ENCODE measurements at places on chromosomes 5 and 9.

GRCh38 chr9:91253488-91253887 lies 108.2 kb downstream of the AUH start:
- no peak for DNase-seq

DNA sequence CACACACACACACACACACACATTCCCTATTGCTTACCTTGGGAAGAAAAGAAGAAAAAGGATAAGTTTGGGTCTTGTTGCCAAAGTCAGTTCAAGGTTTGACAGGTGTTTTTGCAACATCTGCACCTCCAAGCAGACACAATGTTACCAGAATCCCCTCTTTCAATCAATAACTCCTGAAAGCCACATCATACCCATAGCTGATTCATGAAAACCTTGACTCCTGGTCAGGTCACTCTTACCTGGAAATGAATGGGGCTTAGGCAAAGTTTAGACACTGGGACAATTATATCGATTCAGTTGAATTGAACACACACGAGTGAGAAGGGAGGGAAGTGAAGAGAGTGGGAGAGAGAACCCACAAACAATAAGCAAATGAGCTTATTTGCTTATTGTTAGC lies 27.0 kb downstream of the IL9 start:
- no peak for DNase-seq

DNA sequence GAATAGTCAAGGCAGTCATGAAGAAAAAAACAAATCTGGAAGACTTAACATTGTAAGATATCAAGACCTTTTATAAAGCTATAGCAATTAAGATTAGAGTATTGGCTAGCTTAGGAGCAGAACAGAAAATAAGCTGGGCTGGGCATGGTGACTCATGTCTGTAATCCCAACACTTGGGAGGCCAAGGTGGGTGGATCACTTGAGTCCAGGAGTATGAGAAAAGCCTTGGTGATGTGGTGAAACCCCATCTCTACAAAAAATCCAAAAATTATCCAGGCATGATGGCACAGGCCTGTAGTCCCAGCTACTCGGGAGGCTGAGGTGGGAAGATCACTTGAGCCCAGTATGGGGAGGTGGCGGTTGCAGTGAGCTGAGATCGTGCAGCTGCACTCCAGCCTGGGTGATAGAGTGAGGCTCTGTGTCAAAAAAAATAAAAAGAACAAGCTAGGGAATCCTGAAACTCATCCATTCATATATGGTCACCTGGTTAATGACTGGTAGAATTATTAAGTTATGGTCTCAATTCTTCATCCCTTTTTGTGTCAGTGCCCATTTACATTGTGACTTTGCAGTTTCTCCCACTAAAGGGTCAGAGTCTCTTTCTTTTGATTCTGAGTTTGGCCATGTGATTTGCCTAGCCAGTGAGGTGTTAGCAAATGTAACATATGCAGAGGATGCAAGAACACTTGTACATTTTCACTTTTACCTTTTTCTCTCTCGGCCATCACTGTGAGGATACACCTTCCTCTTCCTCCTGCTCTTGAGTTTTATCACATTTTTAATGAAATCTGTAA lies 144.6 kb upstream of the SGCD start:
- no peak for DNase-seq

GRCh38 chr5:82364497-82364896 lies 86.3 kb upstream of the RPS23 start:
- no peak for DNase-seq

GRCh38 chr5:112127861-112128260 lies 291.2 kb downstream of the EPB41L4A start:
- no peak for DNase-seq

- no peak for DNase-seq
Observed at GRCh38 chr5:39331861-39332381, 32.4 kb downstream of the C9 start.

Measured in GM06990 (cell line).